ENCODE measurements at places on chromosomes 16 and 17.

GRCh38 chr17:78106211-78106610 is 22.3 kb downstream of the TMC6 start:
- DNase-seq: no peak

DNA sequence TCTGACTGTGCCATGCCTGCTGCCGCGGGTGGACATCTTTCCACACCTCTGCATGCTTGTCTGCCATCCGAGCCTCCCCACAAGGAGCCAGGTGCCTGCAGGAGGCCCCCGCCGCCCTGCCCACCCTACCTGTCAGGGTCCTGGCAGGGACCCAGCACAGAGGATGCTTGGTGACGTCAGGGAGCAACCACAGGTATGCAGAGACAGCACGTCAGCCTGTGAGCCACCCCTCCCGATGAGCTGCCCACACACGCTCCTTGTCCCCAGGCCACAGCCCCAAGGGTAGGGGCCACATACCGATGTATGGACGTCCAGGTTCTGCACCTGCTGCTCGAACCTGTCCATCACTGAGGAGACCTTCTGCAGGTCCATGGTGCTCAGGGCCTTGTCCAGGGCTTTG is 10.6 kb downstream of the CHMP1A start:
- DNase-seq: no peak

GRCh38 chr16:12272264-12272663 is 295.7 kb downstream of the SNX29 start:
- no peak for DNase-seq

GRCh38 chr16:50696126-50696525 is 2.7 kb downstream of the NOD2 start:
- DNase-seq: no peak

DNA sequence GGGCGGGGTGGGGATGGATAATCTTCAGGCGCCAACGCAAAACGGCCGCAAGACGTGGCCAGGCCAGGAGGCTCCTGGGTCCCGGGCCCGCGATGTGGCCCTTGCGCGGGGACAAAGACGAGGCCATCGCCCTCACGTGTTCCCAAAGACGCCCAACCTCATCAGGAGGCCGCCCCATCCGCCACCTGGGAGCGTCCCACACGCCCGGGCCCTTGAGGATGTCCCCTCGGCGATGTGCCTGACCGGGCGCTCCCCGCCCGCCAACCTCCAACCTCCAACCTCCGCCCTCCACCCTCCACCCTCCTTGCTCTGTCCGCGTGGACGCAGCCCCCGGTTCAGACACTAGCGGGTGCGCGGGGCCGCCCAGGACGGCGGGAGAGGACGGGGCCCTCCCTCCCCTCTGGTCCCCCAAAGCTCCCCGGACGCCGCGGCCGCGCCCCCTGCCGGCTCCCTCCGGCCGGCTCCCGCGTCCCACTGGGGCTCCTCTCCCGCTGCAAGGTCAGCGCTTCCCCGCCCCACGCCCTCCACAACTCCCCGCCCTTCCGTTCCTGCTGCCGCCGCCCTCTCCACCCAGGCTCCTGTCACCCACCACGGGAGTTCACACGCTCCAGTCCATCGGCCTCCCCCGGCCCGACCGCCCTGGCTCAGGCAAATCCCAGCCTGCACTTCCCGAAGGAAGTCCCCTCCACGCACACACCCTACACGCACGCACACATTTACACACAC is 250.8 kb upstream of the RPL38 start:
- no peak for DNase-seq

- DNase-seq: no peak
Measured at GRCh38 chr16:10852948-10853347, 24.1 kb upstream of the CIITA start.

- no peak for DNase-seq
Measured at GRCh38 chr16:74053826-74054225, 242.8 kb upstream of the PSMD7 start.

GRCh38 chr16:22664132-22664531 is 149.8 kb upstream of the HS3ST2 start:
- DNase-seq: no peak

GRCh38 chr16:77213542-77214106 is 14.4 kb downstream of the SYCE1L start:
- DNase-seq: no peak

DNA sequence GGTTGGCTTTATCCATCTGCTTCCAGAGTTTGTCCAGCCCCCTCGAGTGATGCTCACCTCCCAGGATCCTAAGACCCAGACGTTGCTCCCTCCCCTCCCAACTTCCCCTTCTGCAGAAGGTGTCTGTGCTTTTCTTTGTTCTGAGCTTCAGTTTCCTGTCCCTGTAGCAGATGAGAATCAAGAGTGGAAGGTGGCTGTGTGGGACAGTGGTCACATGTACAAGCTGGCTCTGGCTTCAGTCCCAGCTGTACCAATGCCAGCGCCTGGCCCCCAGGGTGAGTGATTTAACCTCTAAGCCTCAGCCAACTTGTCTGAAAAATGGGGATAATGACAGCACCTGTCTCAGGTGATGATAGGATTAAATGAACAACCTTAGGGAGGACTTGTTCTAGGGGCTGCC is 7.7 kb downstream of the PRR15L start:
- DNase-seq: no peak

GRCh38 chr16:81181013-81181720 is 57.3 kb upstream of the BCO1 start:
- no peak for DNase-seq

DNA sequence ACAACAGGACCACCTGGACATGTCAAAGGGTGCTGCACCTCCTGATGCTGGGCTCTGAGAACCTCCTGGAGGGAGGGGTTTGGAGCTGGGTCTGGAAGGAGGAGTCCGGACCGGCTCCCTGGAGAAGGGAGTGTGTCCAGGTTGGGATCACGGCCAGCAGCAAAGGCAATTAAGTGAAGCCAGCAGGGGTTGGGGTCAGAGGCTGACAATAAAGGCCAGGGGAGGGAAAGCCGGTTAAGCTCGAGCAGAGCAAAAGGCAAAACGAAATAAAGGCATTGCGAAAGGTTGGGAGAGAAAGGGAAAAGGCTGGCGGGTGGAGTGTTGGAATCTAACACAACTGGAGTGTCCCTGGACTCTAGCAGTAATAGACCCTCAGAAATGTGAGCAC is 992 bp upstream of the CACNG4 start:
- DNase-seq: no peak

DNA sequence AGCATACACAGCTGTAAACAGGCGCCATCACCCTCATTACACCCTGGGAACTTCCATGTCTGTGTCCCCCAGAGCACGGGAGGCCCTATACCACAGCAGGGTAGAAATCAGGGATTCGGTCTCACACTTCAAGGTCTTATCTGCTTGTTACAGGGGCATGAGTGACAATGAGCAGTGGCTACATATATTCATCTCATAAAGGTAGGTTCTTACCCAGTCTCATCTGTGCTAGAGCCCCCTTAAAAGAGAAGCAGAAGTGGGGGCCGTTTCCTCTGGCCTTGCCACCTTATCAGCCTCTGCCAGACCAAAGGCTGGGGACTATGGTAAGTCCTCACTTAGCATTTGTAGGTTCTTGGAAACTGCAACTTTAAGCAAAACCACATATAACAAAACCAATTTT is 46.5 kb downstream of the IRX5 start:
- no peak for DNase-seq

- DNase-seq: no peak
Measured at GRCh38 chr16:58636466-58636865, 6.8 kb upstream of the CNOT1 start.

DNA sequence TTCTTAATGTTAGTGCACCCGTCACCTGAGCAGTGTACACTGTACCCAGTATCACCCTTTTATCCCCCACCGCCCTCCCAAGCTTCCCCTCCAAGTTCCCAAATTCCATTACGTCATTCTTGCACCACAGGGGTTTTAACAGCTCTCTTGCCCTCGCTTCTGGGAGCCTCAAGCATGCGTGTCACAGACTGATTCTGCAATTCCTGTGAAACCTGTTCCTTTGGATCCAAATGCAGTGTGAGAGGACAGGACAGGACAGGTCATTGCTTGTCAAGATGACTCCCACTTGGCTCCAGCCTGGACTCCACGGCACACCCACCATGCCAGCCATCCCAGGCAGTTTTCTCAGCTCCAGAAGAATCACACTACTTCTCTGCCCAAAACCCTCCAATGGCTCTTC is 44.1 kb downstream of the CYB5D2 start:
- DNase-seq: no peak
